ENCODE measurements at places on chromosomes 5 and 9.

DNA sequence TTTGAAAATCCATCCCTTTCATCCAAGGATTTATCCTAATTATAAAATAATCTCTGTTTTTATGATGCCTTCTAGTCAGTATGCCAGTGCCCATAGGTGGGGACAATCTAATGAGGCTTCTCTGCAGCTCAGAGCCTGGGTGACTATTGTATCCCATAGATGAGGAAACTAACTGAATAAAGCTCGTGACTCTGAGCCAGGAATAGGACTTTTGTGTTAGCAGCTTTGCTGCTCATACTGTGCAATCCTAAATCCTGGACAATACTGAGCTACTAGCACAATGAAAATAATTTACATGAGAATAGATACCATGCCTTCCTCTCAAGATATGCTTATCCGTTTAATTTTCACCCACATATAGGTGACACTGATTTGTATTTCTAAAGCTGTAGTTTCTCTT lies 443.0 kb downstream of the PLK2 start:
- DNase-seq = no peak

- no peak for DNase-seq
These were observed 6.9 kb upstream of the ZBTB5 start for GRCh38 chr9:37471942-37472684.

DNA sequence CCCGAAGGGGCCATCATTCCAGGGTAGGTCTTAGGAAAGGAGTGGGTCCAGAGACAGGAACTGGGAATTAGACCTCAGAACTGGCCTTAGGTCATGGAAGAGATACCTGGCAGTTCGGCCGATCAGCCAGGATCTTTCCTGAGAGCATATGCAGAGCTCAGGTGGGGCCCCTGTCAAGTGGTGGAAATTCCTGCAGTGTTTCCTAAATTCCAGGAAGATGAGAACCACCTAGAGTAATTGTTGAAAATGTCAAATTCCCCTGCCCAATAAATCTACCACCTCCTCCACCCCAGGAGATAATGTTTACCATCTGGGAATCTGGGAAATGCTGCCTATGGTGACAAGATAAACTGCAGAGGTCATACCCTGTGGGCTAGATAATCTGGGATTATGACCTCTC lies 14.6 kb downstream of the TMEM171 start:
- DNase-seq = no peak

DNA sequence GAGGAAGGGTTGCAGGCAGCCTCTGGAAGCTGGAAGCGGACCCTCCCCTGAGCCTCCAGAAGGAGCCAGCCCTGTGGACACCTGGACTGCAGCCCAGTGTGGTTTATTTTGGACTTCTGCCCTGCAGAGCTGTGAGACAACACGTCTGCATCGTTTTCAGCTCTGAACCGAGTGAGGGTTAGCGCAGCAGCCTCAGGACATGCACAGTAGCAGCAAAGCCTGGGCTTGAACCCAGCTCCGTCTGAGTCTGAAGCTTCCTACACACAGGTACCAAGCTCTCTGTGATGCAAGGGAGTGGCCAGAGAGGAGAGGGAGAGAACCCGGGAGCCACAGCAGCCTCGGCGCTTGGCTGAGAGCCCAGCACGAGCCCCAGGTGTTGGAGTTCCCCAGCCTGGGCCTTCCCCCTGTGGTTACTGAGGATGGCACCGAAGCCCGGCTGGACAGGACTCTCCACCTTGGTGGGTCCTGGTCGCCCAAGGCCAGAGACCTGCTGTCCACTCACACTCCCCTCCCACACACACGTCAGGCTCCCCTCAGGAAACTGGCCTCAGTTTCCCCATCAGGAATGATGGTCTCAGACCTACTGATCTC lies 128.2 kb downstream of the OLFM1 start:
- no peak for DNase-seq

DNA sequence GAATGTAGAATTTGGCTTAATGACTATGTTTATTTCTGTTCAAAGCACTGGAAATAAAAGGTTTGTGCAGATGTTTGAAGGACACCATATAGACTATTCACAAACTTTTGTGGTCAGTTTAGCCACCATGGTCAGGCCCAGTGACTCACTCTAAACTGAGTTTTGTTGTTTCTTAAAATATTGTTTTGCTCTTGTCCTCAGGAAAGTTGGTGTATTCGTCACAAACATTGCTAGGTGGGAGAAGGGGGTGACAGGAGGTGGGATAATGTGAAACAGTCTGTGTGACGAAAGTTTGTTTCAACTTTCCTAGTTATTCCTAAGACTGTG lies 35.0 kb upstream of the LIFR start:
- DNase-seq = no peak
